ENCODE measurements at places on chromosomes 4 and X.

- H3K27me3 ChIP-seq, result peaks cover 2% of the 10 kb centered on the region
- H3K4me1 ChIP-seq, result no peaks in the 10 kb centered on the region
- DNase-seq, result no peak
- H3K27ac ChIP-seq, result no peak overlapping the region
- H3K4me3 ChIP-seq, result no peak overlapping the region
- H3K36me3 ChIP-seq, result no peaks in the 10 kb centered on the region
Observed at GRCh38 chr4:23235628-23236390, 543.1 kb downstream of the GBA3 start.

DNA sequence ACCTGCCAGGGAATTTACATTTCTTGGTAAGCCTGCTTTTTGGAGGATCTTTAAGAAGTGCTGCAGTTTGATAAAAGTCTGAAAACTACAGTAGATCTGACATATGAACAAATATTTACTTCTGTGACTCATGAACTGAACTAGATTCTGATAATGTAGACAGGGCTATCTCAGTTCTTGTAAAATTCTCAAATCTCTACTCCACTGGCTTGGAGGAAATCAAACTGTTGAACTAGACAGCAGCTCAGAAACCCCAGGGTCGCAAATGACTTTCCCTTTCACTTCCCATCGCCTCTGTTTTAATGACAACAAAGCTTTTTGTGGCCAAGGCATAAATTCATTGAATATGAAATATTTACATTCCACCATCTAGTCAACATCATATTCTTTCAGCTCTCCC lies 15.4 kb upstream of the OCIAD1 start:
- no peaks in the 10 kb centered on the region for H3K36me3 ChIP-seq
- H3K27me3 ChIP-seq, result peaks cover 8% of the 10 kb centered on the region
- H3K27ac ChIP-seq, result no peak overlapping the region
- no peak for DNase-seq
- H3K4me3 ChIP-seq, result no peak overlapping the region
- H3K4me1 ChIP-seq, result peaks cover 2% of the 10 kb centered on the region

DNA sequence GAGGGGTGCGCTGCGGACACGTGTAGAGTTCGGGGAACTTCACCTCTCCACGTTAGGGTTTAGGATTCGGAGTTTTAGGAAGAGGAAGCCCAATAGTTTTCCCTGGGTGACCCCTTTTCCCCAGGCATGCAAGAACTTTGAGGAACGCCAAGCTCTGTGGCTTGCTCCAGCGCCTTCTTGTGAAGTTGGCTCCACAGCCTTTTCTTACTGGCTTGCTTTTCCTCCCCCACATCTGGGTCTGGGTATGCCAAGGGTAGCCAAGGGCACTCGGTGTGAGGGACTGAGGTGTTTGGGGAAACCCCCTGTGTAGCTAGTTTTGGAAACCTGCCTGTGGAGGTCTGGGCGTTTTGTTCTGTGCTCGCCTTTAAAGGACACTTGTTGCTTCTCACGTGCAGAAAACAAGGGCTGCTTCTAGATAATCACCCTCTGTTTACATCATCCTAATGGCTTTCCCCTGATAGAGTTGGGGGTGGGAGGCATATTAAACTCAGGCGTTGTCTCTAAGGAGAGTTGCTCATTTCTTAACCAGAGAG lies 746 bp downstream of the EDNRA start:
- no peak for DNase-seq
- peaks cover 14% of the 10 kb centered on the region for H3K36me3 ChIP-seq
- peak overlapping the region; percentile 96 for H3K27ac ChIP-seq
- H3K4me3 ChIP-seq, result peak overlapping the region; percentile 90
- no peaks in the 10 kb centered on the region for H3K27me3 ChIP-seq

DNA sequence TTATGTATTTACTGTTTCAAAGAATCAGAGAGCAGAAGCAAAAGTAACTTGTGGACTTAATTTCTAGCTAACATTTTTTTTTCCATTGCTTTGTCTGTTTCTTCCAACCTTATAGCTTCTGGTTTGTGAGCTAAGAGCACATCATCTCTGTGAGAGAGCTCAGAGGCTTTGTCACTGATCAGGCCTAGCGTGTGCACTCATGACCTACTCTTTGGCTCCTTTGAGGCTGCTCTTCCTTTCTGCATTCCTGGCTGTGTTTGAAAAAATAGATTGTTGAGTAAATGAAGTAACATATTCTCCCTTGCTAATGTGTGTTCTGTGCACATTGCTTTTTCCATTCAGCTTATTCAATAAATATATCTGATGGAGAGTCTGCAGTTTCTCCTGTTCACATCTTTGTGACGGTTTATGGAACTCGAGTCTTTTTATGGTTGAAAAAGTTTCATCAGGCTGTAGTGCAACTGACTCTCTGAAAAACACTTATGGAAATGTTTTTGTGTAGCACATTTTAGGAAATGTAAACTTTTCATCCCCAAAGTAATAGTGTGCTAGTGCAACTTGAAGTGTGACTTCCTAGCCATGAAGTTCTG lies 133.0 kb downstream of the RAPGEF2 start:
- no peak overlapping the region for H3K4me3 ChIP-seq
- DNase-seq, result no peak
- no peak overlapping the region for H3K27ac ChIP-seq
- no peaks in the 10 kb centered on the region for H3K27me3 ChIP-seq

DNA sequence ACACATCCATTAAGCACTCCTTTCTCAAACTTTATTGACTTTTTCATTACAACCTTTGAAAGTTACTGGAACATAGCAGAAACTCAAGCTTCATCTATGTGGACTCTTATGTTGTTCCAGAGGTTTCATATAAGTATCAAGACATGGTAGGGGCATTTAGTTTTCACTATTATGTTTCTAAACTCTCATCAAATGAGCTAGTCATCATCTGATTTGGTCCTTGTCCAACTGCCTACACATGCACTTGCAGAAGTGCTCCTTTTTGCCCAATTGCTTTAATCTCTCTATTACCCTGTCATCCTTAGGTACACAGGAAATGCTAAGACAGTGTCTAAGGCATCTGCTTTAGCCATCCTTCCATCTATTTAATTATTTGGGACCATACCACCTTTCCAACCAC lies 42.2 kb upstream of the EPGN start:
- H3K36me3 ChIP-seq, result no peaks in the 10 kb centered on the region
- no peak overlapping the region for H3K27ac ChIP-seq
- no peak for DNase-seq
- H3K4me1 ChIP-seq, result peaks cover 21% of the 10 kb centered on the region

DNA sequence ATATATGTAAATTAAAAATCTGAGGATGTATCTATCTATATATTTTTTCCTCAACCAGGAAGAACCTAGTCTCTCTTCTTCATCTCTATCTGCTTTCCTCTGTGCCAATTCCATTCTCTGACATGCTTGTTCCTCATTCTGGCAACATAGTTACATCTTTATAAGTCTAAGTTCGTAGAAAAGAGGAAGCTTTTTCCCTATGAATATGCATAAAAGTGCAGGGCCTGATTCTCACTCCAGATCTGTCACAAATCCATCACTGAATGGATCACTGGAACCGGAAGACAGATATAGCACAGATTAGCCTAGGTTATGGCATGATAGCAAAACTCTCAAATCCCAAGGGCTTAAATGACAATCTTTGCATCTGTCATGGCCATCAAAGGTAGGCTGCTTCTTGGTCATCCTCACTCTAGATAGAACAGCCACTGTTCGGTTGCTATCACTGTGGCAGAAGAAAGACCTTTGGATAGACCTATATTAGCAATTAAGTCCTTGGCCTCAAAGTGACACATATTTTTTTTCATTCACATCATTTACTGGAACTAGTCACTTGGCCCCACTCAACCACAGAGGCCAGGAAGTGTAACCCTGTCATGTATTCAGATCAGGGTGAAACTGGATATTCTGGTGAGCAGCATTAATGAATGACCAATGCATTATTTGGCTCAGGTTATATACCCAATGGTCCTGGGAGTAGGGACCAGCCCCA lies 22.2 kb downstream of the DTHD1 start:
- H3K27me3 ChIP-seq, result peaks cover 13% of the 10 kb centered on the region
- H3K27ac ChIP-seq, result no peak overlapping the region

DNA sequence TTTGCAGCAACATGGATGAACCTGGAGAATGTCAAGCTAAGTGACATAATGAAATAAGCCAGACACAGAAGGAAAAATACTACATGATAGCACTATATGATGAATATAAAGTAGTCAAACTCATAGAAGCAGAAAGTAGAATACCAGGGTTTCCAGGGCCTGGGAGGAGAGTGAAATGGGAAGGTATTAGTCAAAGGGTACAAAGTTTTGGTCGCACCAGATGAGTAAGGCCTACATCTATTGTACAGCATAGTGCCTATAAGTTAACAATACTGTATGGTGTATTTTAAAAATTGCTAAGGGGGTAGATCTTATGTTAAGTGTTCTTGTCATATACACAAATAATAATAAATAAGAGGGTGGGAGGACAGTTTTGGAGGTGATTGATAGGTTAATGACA lies 41.5 kb downstream of the ENOX2 start:
- H3K4me3 ChIP-seq, result no peak overlapping the region
- DNase-seq, result no peak
- H3K27me3 ChIP-seq, result no peaks in the 10 kb centered on the region
- no peak overlapping the region for H3K27ac ChIP-seq
- H3K4me1 ChIP-seq, result no peaks in the 10 kb centered on the region

DNA sequence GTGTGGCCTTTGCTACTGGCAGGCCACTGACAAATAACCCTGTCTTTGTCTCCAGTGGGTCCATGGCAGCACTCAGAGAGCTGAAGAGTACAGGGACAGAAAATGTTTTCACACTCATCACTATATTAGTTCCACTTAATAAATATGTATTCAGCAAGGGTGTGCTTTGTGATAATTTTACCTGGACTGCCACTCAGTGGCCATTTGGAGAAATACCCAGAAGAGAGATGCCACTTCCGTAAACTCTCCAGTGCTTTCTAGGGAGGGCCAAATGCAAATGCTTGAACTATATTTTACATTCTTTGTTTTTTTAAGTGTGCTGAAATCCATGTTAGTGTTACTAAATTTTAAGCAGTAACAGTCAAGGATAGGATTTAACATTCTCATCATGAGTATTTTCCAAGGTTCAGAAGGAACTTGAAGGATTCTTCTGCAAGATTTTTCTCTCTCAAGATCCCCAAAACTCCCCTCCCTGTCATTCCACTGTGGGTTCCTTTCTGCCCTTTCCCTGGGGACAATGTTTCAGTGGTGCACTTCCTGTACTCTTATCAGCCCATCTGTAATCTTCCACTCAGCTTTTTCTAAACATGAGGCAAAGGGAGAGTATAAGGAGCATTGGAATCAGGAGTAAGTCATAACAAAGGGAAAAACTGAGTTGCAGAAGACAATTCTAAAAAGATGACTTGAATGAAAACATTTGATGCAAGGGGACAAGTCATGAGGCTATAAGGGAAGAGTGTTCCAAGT lies 46.0 kb downstream of the TFDP3 start:
- H3K27ac ChIP-seq, result peak overlapping the region; percentile 70
- H3K27me3 ChIP-seq, result no peaks in the 10 kb centered on the region

GRCh38 chr4:8703857-8704495 lies 111.4 kb downstream of the CPZ start:
- H3K36me3 ChIP-seq, result no peaks in the 10 kb centered on the region
- peaks cover 2% of the 10 kb centered on the region for H3K4me1 ChIP-seq
- no peak overlapping the region for H3K27ac ChIP-seq
- H3K27me3 ChIP-seq, result peaks cover 40% of the 10 kb centered on the region
- peak; percentile 7 for DNase-seq

DNA sequence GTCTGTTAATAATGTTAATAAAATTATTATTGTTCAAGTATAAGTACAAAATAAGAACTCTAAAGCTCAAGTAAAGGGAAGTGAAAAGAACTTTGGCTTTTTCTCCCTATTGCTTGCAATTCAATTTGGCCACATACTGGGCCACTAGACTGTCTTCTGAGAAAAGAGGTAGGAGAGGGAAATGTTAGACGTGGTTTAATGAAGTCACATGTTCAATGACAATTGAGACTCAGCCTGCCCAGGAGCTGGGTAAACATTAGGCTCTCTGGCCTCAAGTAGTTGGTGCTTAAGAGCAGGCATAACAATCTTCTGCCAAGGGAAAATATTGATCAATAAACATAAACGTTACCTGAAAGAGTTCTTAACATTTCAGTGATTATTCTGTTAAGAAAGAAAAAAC lies 15.1 kb upstream of the PRSS12 start:
- H3K4me1 ChIP-seq, result peaks cover 16% of the 10 kb centered on the region
- DNase-seq, result no peak
- H3K27ac ChIP-seq, result no peak overlapping the region
- no peaks in the 10 kb centered on the region for H3K27me3 ChIP-seq
- no peaks in the 10 kb centered on the region for H3K36me3 ChIP-seq

GRCh38 chrX:154013001-154013421 lies 6.7 kb downstream of the IRAK1 start:
- DNase-seq, result no peak
- H3K36me3 ChIP-seq, result peaks cover 9% of the 10 kb centered on the region
- H3K4me1 ChIP-seq, result no peaks in the 10 kb centered on the region
- no peaks in the 10 kb centered on the region for H3K27me3 ChIP-seq

DNA sequence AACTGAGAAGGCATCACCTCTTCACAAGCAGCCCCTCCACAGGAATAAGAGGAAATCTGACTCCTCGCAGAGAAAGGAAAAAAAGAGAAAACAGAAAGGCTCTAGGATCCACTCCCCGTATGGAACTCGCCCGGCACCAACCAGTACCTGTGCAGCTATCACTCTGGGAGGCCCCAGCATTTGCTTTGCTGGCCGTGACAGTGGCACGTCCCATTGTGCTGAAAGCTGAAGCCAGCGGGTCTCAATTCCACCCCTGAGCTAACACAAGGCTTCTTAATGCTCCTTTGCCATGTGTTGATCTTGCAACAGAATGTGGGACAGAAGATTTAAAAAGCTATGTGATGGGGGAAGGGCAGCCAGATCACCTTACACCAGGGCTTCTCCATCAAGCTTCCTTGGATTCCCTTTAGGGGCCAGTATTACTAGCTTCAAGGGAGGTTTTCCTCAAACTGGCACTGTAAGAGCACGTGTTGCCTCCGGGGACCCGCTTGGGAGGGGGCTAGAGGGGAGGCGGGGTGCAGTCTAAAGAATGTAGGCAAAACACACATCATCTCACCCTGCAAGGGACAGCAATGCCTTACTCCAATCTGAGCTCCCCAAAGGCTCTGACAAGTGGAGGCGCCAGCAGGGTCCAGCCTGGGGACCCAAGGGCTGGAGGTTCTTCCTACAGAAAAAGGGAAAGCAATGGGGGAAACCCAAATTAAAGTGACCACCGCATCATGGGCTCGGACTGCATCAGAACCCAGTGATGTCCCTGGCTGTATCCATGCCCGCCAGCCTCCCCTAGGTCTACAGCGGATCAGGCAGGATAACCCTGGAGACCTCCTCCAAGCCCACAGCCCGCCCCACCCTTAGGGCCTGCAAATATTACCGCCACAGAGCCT lies 1.2 kb downstream of the USP46 start:
- H3K27ac ChIP-seq, result peak overlapping the region; percentile 93
- no peaks in the 10 kb centered on the region for H3K27me3 ChIP-seq
- peak overlapping the region; percentile 68 for H3K4me3 ChIP-seq

GRCh38 chr4:87982446-87983010 lies 7.0 kb downstream of the SPP1 start:
- DNase-seq, result no peak
- H3K27ac ChIP-seq, result no peak overlapping the region
- H3K4me3 ChIP-seq, result no peak overlapping the region
- no peaks in the 10 kb centered on the region for H3K4me1 ChIP-seq
- H3K36me3 ChIP-seq, result no peaks in the 10 kb centered on the region
- no peaks in the 10 kb centered on the region for H3K27me3 ChIP-seq

Data from mesothelial cell of epicardium (in vitro differentiated cells).